ENCODE measurements at places on chromosomes 16 and 17. TPM values are rescaled to one million over a fixed set of nuclear protein-coding genes. Genes with fewer than 3 reads are reported as not detected.

Gene SCIMP
- total RNA-seq, result not detected

Gene TMEM208
- 65.6 TPM for total RNA-seq

Gene XAF1
- total RNA-seq, result 34.1 TPM

Gene ARL5C
- not detected for total RNA-seq

Gene EFCAB5
- total RNA-seq, result 0.28 TPM

Gene VWA3A
- 0.19 TPM for total RNA-seq

Gene RNF112
- total RNA-seq, result not detected

Gene MYL4
- total RNA-seq, result not detected

Gene CBFA2T3
- not detected for total RNA-seq

Gene ITGB4
- 1.8 TPM for total RNA-seq

Gene SYT17
- total RNA-seq, result 1.9 TPM

Gene NDEL1
- total RNA-seq, result 72.8 TPM

Gene STH
- total RNA-seq, result not detected

Gene RAMP2
- not detected for total RNA-seq

Gene PRDM7
- not detected for total RNA-seq

Gene C1QTNF8
- total RNA-seq, result not detected
